ENCODE measurements at places on chromosomes 5 and 9. TPM values are rescaled to one million over a fixed set of nuclear protein-coding genes. Genes with fewer than 3 reads are reported as not detected.

Gene MEGF10
- 0.29 TPM for total RNA-seq

Gene JAKMIP2
- total RNA-seq: 0.20 TPM

Gene F2RL2
- 1.6 TPM for total RNA-seq

Gene BARHL1
- total RNA-seq: not detected

Gene FAM114A2
- 27.0 TPM for total RNA-seq

Gene MUSK
- not detected for total RNA-seq

Gene SCGB3A2
- not detected for total RNA-seq

Gene GDNF
- not detected for total RNA-seq

Gene SMIM33
- not detected for total RNA-seq

Gene NEURL1B
- total RNA-seq: 5.2 TPM

Gene PCDHGA10
- total RNA-seq: 2.0 TPM

Gene TBC1D2
- 1.9 TPM for total RNA-seq

Gene LCP2
- 6.7 TPM for total RNA-seq

Gene C9
- total RNA-seq: not detected

Gene ADAMTSL1
- total RNA-seq: 2.1 TPM

Gene NIM1K
- 0.26 TPM for total RNA-seq

Gene PAX5
- total RNA-seq: 0.28 TPM

Gene MXD3
- total RNA-seq: 7.1 TPM

Gene TRPM6
- total RNA-seq: 0.19 TPM

Gene PCDHB11
- total RNA-seq: 5.4 TPM

Gene PCDHB12
- 1.4 TPM for total RNA-seq

Gene PCDHGB1
- total RNA-seq: 1.5 TPM

Gene RNF224
- total RNA-seq: not detected

Gene TXNDC8
- not detected for total RNA-seq

All from pancreas (tissue), 10 donors.